ENCODE measurements at places on chromosomes 2 and 18. TPM values are rescaled to one million over a fixed set of nuclear protein-coding genes. Genes with fewer than 3 reads are reported as not detected.

DNA sequence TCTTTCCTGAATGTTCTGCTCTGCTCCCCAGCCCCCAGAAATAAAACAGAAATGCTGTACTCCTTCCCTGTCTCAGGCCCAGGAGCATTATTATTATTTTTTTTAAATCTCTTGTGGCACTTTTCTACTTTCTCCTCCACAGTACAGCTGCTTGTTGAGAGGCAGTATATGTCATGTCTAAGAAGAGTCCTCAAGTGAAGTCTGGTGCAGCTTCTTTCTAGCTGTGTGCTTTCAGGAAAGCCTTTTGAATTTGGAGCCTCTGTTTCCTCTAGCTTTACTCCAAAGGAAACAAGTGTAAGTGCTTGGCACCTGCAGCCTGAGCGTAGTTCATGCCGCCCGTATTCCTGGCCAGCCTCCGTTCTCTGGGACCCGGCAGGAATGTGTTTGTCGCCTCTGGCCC is 22.4 kb downstream of the AGAP1 start:
- no peak for DNase-seq

DNA sequence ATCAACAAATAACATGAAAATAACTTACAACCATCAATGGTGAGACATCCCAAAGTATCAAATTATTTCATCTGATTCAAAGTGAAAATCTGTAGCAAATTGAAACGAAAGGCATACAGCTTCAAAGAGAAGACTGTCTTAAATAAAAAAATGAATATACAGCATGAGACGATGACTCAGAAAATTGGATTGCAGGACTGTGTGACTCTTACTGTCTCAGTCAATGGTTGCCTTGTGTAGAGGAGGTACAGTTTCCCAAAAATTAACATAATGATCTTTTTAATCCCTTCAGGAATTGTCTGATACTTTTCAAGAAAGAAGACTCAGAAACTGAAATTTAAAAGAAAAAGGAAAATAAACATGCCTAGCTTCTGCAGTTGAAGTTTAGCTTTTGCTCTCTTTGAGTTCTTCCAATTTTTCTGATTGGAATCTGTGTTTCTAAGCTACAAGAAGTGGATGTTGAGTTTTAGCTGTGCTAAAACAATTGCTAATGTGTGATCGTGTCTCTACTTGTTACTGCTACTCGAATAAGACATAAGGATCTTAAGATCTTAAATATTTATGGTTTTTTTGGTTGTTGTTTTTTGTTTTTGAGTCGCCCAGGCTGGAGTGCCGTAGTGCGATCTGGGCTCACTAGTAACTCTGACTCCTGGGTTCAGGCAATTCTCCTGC is 41.1 kb upstream of the EPB41L3 start:
- peak; percentile 56 for DNase-seq

GRCh38 chr2:216693414-216694080 is 1.8 kb downstream of the IGFBP5 start:
- DNase-seq, result no peak

DNA sequence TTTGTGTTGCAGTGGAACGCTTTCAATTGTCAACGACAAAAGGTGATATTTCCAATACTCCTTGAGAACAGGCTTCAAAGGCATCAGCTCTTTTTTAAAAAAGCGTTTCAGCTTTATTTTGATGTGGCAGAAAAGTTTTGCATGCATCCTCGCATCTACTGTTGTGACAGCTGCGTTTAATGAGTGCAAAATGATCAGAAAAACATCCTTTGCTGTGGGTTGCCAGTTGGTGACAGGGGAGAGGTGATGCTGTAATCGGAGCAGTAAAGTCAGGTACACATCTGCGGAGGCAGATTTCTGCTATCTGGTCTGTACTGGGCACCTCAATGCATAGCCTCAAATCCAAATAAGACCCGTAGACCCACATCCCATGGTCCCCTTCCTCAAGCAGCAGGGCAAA is 91.9 kb upstream of the POU3F3 start:
- no peak for DNase-seq

DNA sequence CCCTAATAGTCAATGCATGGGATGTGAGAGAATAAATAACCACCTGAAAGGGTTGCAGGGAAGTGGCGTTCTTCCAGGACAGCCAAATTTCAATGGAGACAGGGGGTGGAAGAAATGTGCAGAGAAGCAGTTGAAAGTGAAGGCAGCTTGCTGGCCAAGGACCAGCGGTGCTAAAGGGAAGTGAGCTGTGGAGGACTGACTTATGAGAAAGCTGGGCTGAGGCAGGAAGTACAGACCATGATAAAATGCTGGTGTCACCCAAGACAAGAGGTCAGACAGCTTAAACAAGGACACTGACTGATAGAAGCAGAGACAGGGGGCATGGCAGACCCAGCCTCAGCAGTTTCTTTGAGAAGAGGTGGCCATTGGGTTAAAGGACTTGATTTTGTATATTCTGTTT is 106.7 kb downstream of the DTNB start:
- no peak for DNase-seq

GRCh38 chr2:219435701-219436100 is 1.1 kb downstream of the SPEG start:
- no peak for DNase-seq

DNA sequence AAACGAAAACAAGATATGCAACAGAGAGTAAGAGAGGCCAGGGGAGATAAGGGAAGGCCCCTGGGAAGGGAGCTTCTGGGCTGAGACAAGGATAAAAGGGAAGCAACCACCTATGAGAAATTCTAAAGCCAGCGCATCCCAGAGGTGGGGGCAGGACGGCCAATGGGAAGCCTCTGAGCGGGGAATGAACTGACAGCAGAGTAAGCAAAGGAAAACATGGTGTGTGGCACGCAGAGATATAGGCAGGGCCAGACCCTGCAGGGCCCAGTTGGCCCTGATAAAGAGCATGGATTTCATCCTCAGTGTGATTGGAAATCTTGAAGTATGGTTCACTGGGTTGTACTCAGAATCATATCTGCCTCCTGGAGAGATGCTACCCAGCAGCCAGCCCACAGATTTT is 78.7 kb downstream of the IRS1 start:
- no peak for DNase-seq

GRCh38 chr18:34707670-34708069 is 2.4 kb upstream of the DTNA start:
- DNase-seq, result peak; percentile 86

DNA sequence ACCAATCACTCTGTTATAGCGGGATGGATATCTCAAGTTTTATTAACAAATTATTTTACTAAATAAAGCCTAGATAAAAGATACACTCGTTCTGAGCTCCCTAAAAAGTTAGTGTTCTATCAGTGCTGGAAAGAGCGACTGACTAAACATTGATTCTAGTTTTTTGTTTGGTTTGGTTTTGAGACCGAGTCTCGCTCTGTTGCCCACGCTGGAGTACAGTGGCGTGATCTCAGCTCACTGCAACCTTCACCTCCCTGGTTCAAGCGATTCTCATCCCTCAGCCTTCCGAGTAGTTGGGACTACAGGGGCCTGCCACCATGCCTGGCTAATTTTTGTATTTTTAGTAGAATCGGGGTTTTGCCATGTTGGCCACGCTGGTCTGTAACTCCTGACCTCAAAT is 73.8 kb upstream of the CDCA7 start:
- DNase-seq, result no peak

CLEC4F gene
- not detected for total RNA-seq

MDH1B gene
- total RNA-seq, result 1.2 TPM

RAB6D gene
- not detected for total RNA-seq

CFC1 gene
- total RNA-seq, result not detected

ABCA12 gene
- total RNA-seq, result not detected

ZSWIM2 gene
- not detected for total RNA-seq

ASB18 gene
- not detected for total RNA-seq

C2orf42 gene
- total RNA-seq, result 26.5 TPM

Measured in RPMI7951 (cell line).